NCI-H2029 (cell line): ENCODE measurements at places on chromosomes 2 and 18.

DNA sequence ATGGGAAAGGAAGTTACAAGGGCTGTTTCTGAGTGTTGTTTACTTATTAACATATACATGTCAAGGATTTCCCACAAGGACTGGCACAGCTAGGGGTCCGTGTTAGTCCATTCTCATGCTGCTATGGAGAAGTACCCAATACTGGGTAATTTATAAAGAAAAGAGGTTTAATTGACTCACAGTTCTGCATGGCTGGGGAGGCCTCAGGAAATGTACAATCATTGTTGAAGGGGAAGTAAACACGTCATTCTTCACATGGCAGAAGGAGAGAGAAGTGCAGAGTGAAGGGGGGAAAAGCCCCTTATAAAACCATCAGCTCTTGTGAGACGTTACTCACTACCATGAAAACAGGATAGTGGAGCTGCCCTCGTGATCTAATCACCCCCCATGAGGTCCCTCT, 128.9 kb upstream of the CELF4 start:
- no peak for DNase-seq

DNA sequence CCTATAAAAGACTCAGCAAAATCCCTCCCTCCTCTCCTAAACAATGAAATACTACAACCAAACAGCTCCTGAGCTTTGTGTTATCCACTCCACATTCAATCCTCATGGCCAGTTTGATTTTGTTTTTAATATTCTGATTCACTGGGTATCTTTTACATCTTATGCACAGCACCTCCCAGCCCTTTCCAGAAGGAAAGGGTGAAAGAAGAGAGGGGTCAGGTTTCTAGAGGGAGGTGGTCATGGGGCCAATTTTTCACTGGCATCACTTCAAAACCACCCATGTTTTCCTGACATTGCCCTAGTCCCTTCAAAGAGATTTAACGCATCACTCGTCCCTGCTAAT, 315.6 kb downstream of the LPIN1 start:
- no peak for DNase-seq

DNA sequence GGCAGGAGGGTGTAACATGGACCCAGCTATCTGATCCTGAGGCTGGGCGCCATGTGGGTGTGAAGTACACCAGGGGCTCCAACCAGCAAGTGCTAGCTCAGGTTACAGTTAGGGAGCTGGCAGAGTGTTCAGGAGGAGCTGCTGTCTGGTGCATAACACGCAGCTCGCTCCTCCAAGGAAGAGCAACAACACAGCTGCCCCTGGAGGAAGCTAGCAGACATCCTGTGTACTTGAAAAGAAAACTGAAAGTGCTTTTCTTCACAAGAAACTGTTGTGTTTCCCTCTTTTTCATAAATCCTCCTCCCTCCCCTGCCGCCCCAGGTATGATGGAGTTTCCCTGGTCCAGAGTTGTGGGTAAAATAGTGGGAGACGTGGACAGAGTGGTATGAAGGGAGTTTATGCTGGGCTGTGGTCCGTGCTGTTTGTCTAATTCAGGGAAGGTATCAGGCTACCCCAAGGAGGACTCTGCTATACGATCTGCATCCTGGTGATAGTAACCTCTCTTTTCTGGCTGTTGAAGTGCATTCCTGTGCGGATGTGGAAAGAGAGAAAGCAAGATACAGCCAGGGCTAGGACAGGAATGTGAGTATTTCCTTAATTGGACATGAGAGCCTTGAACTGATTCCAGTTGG, 6.1 kb upstream of the LBH start:
- DNase-seq: peak; percentile 51

DNA sequence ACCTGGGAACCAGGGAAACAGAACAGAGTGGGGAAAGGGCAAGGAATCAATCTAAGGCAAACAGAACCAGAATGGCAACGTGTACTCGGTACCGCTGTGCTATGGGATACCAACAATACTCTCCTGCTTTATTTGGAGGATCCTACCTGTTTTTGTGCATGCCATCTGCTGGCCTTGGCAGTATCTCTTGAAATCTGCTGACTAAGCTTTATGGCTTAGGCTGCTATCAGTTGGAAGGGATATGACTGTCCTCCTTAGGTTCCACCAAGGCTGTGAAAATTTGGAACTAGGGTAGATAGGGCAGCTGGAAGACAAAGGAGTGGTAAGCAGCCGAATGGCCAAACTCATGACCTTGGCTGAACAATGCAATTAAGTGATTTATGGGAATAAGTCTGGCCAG, 71.3 kb upstream of the LYPD6 start:
- DNase-seq: no peak

DNA sequence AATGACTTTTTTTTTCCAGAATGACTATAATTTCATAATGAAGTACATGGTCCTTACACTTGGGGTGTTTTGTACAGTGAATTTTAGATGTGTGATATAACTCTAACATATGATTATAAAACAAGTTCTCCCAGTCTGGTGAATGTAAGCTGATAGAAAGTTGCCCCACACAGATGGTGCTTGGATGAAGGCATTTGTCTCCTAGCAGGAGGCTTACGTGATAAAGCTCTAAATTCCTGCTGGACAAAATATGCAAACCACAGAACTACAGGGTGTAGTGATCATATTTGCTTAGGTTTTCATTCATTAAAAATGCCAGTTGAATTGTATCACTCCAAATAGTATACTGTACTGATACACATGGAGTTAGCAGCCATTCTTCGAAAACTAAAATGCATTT, 85.5 kb downstream of the DSC3 start:
- no peak for DNase-seq
